ENCODE measurements at places on chromosomes 13 and 19. TPM values are rescaled to one million over a fixed set of nuclear protein-coding genes. Genes with fewer than 3 reads are reported as not detected.

GRCh38 chr13:31046711-31047279 lies 114.3 kb downstream of the TEX26 start:
- DNase-seq, result no peak

DNA sequence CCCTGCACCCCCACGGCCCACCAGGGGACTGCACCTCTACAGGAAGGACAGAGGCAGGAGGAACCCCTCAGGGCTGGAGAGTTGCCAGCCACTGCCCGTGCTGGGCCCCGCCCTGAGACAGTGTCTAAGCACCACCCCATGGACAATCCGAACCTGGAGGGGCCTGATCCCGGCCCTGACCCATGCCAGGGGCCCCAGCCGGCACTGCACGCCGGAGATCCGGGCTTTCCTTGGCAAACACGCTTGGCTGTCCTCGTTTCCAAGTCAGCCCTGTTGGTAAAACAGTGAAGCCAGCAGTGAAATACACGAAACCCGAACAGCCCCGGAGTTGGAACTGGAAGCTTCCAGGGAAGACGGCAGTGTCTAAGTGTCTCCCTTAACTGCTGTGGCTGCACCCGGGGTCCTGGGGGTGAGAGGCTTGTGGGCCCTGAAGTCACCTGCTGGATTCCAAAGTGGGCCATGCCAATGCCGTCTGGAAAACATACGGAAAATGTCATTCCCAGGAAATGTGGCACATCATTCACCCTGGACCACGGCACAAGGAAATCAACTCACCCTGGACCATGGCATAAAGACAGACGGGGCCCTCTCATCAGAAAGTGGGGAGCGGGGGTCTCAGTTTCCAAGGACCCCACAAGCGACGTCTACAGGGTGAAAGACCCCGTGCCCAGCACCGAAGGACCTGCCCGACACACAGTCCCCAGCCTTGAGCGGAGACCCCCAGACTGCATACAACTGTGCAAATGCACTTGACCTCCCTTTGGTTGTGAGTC lies 30.9 kb downstream of the RASA3 start:
- no peak for DNase-seq

GRCh38 chr13:39665763-39666162 lies 10.3 kb downstream of the COG6 start:
- DNase-seq, result no peak

The CCDC70 gene
- not detected for polyA plus RNA-seq

DNA sequence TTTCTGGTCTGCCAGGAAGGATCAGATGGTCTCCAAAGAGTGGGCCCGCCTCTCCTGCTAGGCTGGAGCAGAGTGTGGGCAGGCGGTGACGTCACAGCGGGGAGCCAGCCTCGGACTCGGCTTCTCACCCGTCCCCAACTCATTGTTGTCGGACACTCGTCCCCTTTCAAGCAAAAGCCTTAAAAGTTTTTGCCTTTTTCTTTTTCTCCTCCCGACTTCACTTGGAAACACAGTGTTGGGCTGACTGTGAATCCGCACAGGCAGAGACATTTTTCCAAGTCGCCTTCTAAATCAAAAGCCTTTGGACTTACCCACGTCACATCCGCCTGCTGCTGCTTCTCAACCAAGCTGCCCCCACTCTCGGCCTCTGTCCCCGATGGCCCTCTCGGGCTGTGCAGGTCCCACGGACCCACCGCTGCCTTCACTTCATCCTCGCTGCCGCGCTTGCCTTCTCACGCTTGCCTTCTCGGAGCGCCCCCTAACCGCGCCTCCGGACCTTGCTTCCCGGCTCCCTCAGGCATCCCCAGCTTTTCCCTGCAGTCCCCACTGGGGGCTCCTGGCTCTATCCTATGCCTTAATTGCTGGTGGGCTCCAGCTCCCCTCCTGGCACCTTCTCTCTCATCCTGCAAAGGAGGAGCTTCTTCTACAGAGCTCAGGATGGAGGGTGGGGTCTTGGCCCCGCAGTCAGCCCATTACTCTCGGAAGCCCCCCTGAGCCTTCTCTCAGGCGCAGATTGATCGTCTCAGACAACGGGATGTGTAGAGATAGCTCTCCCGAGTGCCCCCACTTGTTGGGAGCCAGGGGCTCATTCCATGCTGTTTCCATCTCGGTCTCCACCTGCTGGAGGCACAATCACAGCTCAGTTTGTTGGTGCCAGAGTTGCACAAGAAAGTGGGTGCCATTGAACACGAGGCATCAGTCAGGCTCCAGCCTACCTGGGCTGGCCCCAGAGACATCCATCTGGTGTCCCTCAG lies 3.9 kb upstream of the ZNF135 start:
- no peak for DNase-seq

The TSSK6 gene
- polyA plus RNA-seq, result 1.7 TPM

The GPR18 gene
- not detected for polyA plus RNA-seq

DNA sequence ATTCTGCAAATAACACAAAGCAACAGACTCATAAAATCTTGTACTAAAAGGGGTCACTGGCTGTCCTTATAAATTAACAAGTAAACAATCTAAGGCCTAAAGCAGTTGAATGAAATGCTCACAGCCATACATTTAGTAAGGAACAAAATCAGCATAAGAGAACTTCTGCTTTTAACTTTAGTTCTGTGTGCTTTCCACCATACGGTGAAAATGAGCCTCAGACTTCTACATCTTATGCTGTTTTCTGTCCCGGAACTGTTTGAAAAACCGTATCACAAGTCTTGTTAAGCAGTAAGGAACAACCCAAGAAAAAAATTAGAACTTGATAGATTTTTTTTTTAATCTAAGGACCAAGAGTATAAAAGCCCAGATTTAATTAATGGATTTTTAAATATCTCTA lies 549.1 kb upstream of the MIR17HG start:
- DNase-seq, result no peak

GRCh38 chr19:41868120-41868988 lies 8.3 kb downstream of the RPS19 start:
- DNase-seq, result no peak

- DNase-seq, result no peak
Measured at GRCh38 chr19:37699057-37699456, 20.5 kb downstream of the ZNF607 start.

- DNase-seq, result no peak
Measured at GRCh38 chr13:31848621-31849020, 109.3 kb downstream of the RXFP2 start.

GRCh38 chr13:39375601-39376000 lies 227.4 kb downstream of the LHFPL6 start:
- DNase-seq, result no peak

The OXGR1 gene
- not detected for polyA plus RNA-seq

GRCh38 chr13:32376642-32377415 lies 51.1 kb downstream of the N4BP2L1 start:
- no peak for DNase-seq

DNA sequence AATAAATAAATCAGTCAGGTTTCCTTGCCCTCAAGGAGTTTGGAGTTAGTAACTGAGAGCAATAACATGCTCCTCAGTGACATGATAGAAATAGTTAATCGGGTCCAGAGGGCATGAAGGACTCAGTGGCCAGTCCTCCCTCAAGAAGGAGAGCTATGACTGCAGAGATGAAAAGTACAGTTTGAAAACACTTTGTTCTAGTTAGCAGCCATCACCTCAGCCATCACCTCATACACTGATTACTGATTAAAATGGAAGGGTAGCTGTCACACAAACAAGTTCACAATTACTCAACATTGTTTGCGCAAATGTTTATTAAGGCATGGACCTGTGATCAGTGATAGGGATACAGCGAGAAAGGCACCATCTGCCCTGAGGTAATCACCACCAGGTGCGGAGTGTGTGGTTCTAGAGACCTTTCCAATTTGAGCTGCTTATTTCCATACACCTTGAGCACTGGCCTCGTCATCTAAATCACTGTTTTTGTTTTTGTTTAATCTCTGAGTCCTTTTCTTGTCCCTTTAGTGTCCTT lies 85.3 kb upstream of the RAP2A start:
- DNase-seq, result no peak

The MCOLN1 gene
- 24.6 TPM for polyA plus RNA-seq

- DNase-seq, result no peak
Measured at GRCh38 chr13:33281951-33282595, 3.5 kb downstream of the STARD13 start.

DNA sequence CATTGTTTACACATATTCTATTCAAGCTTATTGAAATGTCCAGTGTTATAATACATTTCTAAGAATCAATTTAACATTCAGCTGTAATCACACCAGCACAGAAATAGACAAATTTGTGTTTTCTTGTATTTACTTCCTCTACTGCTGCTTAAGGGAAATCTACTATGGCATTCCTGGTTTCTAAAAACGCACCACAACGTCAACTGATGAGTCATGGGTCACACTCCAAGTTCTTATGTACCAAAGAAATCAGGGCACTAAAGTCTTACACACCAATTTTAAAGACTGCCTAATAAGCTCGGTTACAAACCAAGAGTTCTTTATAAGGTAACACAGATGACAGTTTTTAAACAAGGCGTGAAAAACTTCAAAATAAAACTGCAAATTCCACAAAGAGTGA lies 13.2 kb downstream of the LNX2 start:
- DNase-seq, result peak; percentile 43

- no peak for DNase-seq
Measured at GRCh38 chr13:22099585-22099984, 428.7 kb downstream of the FGF9 start.

The SIGLEC8 gene
- polyA plus RNA-seq, result not detected

- DNase-seq, result no peak
Measured at GRCh38 chr19:29591670-29592069, 14.4 kb upstream of the POP4 start.

GRCh38 chr13:91902291-91902690 lies 503.9 kb downstream of the GPC5 start:
- no peak for DNase-seq

The CEACAM8 gene
- not detected for polyA plus RNA-seq

DNA sequence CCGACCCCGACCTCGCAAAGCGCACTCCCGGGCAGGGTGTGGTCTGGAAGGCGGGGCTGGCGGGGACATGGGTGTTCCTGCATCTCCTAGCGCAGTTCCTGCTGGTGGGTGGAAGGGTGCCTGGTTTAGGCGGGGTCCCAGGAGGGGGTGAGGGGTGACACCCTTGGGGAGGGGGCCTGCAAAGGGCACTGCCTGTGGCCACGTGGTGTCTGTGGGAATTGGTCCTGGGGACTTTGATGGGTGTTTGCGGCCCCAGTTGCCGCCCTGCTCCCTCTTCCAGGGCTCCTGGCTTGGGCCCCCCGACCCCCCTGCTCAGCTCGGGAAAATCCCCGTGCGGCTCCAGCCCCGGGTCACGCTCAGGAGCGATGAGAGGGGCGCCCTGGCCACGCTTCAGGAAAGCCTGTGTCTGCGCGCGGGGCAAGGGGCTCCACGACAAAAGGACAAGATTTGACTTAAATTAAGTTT lies 19.1 kb downstream of the WTIP start:
- no peak for DNase-seq

GRCh38 chr19:3184847-3185460 lies 776 bp upstream of the NCLN start:
- DNase-seq, result no peak

The C19orf85 gene
- not detected for polyA plus RNA-seq

The INAFM1 gene
- polyA plus RNA-seq, result 2.9 TPM

The PRTN3 gene
- polyA plus RNA-seq, result not detected

DNA sequence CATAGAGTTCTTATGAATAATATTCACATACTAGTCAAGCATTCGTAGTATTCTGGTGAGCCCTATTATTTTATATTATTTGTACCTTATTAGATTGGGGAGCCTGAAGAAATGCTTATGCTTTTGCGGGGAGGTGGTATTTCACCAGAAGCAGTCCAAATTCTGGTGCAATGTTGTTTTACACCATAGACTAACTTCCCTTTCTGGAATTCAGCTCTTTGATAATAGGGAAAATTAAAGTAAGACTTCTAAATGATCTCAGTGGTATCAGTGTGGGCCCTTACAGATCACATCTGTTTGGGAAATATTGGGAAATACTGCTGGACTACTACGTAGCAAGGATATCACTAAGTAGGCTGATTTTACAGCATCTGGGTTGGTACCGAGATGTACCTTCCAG lies 34.2 kb downstream of the KCTD12 start:
- no peak for DNase-seq

The FOSB gene
- 4.5 TPM for polyA plus RNA-seq

- DNase-seq, result no peak
Measured at GRCh38 chr13:88329066-88329465, 657.9 kb downstream of the SLITRK5 start.

DNA sequence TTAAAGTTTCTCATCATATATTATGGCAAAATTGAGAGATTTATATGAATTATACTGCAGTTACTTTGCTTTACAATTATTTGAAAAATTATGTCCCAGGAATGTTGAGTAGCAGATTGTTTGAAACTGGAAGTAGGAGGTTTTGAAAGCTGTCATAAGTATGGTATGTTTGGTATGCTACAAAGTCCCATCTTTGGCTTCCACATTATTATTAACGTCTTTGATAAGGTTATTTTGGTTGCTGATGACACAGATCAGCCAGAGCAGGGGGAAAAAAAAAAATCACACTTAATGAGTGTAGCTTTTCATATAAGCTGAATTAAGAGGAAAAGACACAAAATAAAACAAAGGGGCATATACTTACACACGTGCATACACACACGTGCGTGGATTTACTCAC lies 130.1 kb downstream of the SLITRK1 start:
- DNase-seq, result no peak

- no peak for DNase-seq
Measured at GRCh38 chr19:19643158-19644053, at the start of gene GMIP. TSS of gene GMIP (minus strand) at chr19:19643657. CDS start at chr19:19643529, 128 bp downstream.

The IZUMO2 gene
- polyA plus RNA-seq, result not detected

DNA sequence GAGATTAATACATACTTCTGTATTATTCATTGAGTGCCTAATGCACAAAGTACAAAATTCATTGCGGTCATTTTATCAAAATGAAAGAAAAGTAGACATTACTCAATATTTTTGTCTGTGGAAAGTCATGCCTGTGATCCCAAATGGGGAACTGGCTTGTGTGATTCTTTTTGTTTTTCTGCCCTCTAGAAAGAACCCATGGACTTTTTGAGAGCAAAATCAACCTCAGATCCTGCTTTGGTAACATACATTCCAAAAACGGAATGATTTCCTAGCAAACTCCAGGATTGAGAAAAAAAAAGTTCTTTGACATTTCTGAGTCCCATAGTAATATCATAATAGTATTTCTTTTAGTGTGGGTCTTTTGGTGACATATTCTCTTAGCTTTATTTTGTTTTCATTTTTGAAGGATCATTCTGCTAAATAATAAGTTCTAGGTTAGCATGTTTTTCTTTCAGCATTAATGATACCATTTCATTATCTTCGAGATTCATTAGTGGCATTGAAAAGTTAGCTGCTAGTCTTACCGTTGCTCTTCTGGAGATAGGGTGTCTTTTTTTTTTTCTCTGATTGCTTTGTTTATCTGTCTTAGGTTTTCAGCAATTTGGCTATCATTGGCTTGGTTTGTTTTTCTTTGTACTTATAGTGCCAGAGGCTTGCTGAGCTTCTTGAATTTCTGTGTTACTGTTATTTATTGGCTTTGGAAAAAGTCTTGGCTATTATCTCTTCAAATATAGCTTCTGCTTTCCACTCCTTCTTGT lies 102.4 kb upstream of the CSNK1A1L start:
- no peak for DNase-seq

GRCh38 chr19:38464421-38465082 lies 31.1 kb downstream of the RYR1 start:
- DNase-seq, result no peak

GRCh38 chr19:6743066-6743465 lies 3.6 kb downstream of the TRIP10 start:
- no peak for DNase-seq
